ENCODE measurements at places on chromosomes 5 and 9.

- no peak for DNase-seq
Measured at GRCh38 chr5:1105350-1106265, 6.3 kb downstream of the SLC12A7 start.

GRCh38 chr5:77232574-77233358 lies 22.3 kb downstream of the PDE8B start:
- DNase-seq, result no peak

DNA sequence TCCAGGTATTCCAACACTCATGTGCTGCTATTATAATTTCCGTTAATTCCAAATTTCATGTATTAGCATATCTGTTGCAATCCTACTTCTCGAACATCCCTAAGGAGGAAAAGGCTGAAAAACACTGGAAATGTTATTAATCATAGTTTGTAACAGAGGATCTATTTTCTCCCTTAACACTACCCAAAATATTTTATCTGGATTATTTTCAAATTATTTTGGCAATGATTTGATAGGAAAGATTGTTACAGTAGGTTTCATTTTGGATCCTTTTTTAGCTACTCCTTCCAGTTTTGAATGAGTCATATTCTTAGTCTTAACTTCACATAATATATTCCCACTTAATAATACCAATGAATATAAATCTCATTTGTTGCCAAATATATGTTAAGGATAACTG lies 13.9 kb upstream of the NAA35 start:
- DNase-seq, result no peak

GRCh38 chr9:81259896-81260295 lies 429.5 kb downstream of the TLE1 start:
- no peak for DNase-seq

GRCh38 chr9:104858271-104858670 lies 69.7 kb downstream of the ABCA1 start:
- no peak for DNase-seq

DNA sequence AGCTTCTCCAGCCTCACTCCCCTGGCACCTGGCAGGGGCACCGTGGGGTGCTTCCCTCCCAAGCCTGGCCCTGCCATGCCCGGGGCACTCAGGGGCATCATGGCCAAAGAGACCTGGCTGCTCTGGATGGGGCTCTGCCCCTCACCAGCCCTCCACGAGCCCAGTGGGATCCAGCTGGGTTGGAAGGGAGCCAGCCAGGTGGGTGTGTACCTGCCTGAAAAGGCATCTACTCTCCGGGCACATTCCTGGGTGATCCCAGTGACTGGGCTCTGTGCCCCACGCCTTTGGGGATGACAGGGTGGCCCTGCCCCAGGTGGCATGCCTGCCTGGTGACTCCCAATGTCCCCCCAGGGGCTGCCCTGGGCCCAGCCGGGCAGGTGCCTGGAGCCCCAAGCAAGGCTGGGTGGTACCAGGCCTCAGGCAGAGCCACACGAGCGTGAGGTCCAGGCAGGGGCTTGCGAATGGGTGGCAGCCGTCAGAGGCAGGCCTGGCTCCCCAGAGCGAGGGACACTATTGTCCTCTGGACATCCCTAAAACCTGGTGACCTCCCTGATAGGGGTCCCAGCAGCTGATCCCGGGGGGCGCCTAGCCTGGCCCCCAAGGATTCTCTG lies 777 bp downstream of the GPSM1 start:
- no peak for DNase-seq

All from stimulated activated CD8-positive, alpha-beta memory T cell treated with anti-CD3 and anti-CD28 coated beads, Interleukin-4, amount 100 ng/mL, for 1 hour (primary cell).